ENCODE measurements at places on chromosomes 1 and 21.
A peak's percentile ranks its signal among the peaks of the same experiment; 100 is the strongest.

- peak; percentile 100 for DNase-seq
These were observed 61.1 kb downstream of the TOMM20 start for GRCh38 chr1:235067396-235068157.

DNA sequence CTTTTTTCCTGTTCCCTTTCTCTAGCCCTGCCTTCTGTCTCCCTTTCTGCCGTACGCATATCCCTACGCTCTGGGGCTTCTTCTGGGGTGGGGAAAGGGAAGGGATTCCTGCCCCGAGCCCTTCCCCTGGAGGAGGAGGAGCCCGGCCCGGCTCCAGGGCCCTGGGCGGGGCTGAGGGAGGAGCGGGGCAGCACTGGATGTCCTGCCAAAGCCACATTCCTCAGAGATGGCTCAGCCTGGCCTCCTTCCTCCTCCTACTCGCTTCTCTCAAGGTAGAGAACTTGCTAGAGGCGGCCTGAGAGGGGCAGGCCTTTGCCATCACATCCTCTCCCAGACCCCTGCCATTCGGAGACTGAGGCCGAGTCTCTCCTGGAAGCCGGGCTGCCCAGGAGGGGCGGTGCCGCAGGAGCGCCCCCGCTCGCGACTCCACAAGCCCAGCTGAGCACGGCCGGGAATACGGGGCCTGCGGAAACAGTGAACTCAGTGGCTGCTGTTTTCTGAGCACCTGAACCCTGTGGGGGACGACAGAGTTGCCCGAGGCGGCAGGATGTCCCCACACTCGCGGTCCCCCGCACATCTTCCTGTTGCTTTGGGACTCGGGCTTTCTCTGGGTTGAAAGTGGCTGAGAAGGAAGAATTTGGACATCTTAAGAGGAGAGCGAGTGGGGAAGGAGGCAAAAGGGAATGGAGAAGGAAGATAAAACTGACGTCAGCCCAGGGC lies 12.2 kb downstream of the ADAMTSL4 start:
- peak; percentile 99 for DNase-seq

DNA sequence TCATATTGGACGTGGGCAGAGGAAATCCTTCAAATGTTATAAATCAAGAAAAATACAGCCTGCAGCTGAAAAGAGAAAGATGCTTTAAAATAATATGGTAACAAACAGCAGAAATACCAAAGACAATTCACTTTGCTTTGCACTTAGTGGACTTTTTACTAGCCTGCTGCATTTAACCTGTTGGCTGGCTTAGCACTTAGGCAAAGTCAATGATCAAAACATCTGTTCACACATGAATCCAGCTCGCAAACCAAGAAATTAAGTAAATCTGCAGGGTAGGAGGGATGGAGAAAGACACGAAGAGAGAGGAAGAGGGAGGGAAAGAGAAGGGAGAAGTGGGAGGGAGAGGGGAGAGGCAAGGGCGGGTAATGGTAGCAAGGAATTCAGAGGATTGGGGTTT lies 103.6 kb upstream of the RAB4A start:
- no peak for DNase-seq

GRCh38 chr1:41650028-41650880 lies 165.8 kb upstream of the EDN2 start:
- peak; percentile 39 for DNase-seq

DNA sequence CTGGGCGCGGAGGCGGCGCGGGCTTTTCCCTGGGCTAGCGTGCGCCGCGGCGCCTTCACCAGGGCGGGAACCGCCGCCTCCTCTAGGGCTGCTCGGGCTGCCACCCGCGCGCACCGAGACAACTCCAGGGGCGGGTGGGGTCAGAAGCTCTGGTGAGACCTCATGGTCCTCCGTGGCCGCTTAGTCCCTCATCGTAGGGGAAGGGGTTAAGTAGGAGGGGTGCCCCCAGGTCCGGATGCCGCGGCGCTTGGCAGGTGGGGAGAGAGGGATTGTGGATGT lies 559 bp downstream of the SERTAD4 start:
- DNase-seq = peak; percentile 38

DNA sequence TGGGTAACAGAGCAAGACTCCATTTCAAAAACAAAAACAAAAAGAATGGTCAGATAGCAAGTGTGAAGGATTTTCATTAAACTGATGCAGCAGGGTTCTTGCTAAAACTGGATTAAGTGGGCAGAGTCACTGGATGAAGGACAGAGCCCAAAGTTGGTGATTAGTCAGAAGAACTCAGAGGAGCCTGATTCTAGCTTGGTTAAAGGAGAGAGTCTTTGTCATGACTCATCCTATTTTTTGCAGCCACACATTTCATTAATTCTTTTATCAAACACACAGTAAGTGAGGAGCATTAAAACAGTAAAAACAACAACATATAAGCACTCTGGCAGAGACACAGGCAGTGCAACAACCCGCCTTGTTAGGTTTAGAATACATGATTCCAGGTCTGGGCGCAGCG lies 56.0 kb upstream of the EDARADD start:
- DNase-seq = peak; percentile 50

DNA sequence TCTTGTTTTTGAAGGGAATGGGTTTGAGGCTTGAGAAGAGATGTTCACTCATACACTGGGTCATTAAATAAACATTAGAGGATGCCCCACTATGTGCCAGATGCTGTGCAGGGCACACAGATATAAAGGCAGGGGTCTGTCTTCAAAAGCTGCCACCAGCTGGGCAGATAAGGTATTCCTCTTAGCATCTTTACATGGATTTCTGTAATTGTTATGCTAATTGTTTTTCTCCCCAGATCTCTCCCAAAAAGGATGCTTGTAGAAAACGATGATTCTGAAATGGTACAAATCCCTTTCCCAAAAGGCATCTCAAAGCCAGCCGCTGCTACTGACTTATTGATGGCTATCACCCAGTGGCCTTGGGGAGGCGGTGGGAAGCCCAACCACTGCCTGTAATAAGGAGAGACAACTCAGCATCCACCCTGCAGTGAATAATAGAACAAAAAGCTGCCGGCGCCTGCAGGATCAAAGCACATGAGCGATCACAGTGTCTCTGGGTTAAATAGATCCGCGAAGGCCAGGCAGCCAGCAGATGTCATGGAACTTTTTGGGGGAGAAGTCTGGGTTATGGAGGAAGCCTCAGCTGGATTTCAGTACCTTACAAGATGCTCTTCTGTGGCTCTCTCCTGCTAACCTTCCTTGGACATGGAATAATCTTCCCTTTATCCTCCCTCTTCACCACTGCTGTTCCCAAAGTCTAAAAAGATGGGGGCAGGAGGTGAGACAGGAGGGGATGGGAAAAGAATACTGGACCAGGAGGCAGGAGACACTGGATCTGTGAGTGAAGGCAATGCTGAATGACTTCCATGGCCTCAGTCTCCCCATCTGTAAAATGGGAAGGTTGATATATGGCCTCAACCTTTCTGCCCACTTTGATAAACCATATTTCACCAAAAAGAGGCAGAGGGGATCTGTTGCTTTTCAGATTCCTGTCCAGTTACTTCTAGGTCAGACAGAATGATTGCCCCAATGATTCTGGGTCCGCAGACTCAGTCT lies 54.8 kb upstream of the CD34 start:
- DNase-seq = no peak

- DNase-seq = no peak
These were observed 6.8 kb downstream of the ETNK2 start for GRCh38 chr1:204145033-204145504.

GRCh38 chr21:41601573-41602368 lies 93.8 kb upstream of the TMPRSS2 start:
- DNase-seq = peak; percentile 50

DNA sequence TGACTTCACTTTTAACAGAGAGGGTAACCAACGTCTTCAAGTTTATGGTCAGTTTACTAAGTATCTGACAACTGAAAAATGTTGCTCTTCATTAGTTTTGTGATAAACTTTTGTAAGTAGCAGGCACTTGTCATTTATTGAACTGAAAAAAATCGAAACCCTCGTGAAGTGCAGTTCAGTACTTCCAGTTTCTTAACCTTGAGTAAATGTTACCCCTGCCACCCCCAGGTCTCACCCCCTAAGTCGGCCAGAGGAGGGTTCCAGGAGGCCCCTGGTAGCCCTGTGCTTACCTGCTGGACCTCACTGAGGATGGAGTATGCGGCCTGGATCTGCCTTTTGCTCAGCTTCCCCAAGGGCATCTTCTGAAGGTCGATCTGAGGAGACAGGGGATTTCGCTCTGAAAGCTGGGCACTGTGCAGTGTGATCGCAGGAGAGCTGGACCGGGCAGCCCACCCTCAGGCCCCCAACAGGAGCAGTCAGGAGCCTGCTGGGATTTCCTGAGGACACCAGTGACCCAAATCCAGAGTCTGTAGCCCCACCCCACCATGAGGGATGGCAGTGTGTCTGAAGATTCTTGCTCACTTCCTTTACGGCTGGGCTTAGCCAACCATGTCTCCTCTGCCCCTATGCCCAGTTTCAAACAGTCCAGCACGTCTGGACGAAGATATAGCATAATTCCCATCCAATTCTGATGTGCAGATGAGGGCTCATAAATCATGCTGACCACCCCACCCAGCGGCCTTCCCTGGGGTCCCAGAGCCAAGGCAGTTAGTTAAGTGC lies 37.6 kb downstream of the PARP1 start:
- no peak for DNase-seq

GRCh38 chr1:236395230-236395946 lies 1.3 kb downstream of the EDARADD start:
- DNase-seq = peak; percentile 63

DNA sequence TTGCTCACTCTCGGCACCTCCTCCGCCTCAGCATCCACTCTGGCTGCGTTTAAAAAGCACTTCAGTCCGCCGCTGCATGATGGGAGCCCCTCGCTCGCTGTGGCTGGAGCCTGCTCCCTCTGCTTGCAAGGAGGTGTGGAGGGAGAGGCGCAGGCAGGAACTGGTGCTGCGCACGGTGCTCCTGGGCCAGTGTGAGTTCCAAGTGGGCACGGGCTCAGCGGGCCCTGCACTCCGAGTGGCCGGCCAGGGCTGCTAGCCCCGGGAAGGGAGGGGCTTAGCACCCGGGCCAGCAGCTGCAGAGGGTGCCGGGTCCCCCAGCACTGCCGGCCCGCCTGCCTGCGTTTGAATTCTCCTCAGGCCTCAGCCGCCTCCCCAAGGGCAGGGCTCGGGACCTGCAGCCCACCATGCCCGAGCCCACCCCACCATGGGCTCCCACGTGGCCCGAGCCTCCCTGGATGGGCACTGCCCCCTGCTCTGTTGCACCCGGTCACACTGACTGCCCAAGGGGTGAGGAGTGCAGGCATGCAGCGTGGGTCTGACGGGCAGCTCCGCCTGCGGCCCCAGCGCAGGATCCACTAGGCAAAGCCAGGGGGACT lies 1599.5 kb downstream of the NCAM2 start:
- DNase-seq = no peak

DNA sequence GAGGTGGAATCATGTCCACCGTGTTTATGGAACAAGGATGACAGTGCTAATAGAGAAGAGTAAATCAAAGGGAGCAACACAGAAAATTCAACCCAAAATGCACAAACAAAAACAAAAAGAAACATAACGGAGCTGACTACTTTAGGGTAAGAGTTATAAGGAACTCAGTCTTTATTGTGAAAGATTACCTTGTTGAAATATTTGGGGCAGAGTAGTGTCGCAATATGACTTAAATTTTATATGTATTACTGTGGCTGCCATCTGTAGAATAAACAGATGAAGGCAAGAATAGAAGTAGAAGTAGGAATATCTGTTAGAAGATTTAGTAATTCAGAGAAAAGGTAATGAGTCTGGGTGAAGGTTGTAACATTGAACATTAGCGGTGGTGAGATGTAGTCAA lies 913.9 kb downstream of the BRINP3 start:
- no peak for DNase-seq

DNA sequence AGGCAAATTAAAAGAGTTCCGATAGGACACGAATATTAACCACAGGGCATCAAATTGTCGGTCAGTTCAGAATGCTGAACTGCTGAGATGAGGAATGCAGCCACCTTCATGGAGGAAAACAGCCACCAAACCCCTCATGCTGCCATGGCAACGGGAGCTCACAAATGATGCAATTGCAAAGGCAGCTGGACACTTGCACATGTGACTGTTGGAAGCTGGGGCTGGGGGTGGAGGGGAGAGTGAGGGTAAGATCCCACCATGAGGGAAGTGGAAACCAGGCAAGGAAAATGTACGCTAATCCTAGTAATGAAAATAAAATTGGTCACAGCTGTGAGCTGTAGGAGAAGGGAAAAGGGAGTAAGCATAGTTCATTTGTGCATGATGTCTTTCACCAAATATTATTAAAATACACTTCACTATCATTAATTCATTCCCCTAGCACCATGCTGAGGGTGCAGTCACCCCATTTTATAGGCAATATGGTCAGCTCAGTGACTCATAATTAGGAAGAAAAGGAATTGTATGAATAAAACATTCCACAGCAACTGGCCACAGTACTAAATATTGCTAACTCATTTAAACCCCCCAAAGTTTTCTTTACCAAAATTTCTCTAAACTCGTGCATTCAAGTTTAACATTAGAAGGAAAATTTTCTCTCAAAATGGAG lies 15.3 kb downstream of the BECN2 start:
- peak; percentile 61 for DNase-seq

DNA sequence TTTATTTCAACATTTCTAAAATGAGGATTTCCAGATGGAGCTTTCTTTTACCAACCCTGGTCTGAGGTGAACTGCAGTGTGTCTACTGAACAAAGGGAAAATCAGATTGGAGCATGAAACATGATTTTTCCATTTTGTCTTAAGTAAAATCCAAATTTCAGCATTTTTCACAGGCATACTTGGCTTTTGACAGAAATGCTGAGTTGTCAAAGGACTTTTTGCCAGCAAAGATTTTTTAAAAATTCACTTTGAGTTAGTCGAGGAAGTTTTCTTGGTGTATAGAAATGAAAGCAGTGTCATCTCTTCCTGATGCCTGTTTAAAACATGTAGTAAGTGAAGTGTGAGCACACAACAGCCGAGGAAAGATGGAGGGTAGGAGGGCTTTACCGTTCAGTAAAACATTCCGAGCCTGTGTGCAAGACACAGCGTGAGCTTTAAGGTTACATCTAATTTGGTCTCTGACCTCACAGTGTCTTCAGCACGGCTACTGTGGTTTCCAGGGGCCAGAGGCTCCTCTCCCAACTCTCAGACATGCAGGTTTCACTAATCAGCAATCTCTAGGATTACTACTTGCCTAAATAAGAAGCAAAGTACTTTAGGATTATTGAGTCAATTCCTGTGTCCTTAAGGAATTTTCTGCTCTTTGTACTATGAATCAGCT lies 45.9 kb downstream of the SAMD13 start:
- no peak for DNase-seq

DNA sequence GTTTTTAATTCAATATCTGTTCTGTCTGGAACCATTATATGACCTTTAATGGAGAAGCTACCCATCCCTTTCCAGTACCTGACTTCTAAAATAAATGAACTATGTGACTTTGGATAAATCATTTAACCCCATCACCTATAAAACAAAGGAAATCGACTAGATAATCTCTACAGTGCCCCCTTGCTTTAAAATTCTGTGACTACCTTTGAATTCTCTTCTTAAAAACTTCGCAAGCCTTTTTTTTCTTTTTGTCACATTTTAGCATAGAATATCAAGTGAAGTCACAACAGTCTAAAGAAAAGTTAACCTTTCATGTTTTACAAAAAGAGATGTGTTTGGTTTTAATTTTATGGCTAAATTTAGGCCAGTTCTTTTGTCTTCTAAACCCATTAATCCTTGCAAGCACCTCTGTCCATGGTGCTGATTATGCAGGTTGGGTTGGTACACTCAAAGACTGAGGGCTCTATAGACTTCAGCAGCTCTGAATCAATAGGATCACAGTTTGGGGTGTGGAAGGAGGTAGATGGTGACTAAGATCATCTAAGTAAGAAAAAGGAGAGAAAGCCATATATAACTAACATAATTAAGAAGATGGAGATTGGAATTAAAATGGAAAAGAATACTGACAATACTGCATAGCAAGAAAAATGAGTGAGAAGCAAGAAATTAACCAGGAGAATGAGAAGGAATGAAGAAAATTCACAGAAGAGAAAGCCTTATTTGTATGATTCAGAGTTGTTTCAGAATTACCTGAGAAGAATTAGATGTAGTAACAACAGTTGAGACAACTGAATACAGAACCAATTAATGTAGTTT lies 59.2 kb downstream of the TBX15 start:
- peak; percentile 35 for DNase-seq

All from EL (cell line).